Dermis microvascular lymphatic vessel endothelial cell (primary cell): ENCODE measurements at places on chromosomes 6 and 20.

DNA sequence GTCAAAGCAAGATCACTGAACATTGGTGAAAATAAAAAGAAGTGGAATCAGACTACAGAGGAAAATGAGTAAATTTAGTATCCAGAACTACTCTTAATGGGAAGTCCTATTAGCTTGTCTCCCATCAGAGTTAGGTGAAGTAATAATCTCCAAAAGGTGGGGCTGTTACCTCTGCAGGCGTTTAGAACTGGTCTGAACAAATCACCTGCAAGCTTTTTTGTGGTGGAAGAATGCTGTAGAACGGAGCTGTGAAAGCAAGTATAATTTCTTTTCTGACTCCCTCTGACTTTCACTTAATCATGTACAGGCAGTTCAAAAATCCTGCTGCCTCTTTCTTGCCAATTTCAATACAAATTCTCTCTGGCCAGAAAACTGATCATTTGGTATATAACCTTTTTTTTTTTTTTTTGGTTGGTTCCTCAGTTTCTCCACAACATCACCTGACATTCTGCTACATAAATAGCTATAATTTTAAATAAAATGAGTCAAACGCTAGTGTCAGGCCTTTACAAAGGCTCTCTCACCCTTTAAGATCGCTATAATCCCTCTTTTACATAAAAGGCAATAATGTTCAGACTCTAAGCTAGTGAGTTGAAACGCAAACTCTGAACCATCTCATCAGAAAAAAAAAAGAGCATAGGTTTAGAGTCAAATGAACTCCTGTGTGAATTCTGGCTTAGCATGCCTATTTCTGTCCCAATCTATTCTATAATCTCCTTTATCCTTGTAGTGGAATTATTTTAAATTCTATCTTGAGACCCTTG, 38.8 kb downstream of the CITED2 start:
- DNase-seq = no peak

DNA sequence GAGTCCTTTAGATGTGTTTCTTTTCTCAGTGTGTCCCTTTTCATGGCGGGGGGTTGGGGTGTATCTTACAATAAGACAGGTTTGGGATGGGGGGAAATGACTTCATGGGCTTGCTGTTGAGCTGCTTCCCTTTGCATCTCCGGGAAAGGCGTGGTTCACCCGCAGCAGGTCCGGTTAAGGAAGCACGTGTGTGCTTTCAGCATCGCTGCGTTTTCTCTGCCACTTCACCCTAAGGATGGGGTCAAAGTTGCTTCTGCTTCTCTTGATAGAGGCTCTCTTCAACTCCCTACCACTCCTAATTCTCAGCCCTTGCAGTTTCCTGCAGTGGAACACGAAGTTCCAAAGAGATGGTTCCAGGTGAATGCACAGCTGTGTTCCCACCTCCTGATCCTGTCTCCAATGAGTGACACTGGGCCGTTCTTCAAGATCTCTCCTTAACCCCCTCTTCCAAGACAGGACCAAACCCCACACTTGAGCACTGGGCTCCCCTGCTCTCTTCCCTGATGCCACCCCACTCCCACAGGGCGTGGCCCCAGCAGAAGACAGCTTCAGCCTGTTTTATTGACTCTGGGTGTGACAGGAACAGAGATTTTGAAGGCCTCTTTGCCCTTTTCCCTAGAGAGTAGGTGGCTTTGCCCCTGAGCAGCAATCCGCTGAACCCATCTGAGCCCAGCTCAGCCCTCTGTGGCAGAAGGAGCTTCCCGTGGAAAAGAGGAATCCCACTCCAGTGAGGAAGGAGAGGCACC, 85.2 kb downstream of the PLEKHG1 start:
- DNase-seq = no peak

- DNase-seq = no peak
Measured at GRCh38 chr20:16684416-16684815, 45.4 kb upstream of the SNRPB2 start.

- DNase-seq = no peak
Measured at GRCh38 chr20:44990425-44990824, 24.1 kb downstream of the STK4 start.

DNA sequence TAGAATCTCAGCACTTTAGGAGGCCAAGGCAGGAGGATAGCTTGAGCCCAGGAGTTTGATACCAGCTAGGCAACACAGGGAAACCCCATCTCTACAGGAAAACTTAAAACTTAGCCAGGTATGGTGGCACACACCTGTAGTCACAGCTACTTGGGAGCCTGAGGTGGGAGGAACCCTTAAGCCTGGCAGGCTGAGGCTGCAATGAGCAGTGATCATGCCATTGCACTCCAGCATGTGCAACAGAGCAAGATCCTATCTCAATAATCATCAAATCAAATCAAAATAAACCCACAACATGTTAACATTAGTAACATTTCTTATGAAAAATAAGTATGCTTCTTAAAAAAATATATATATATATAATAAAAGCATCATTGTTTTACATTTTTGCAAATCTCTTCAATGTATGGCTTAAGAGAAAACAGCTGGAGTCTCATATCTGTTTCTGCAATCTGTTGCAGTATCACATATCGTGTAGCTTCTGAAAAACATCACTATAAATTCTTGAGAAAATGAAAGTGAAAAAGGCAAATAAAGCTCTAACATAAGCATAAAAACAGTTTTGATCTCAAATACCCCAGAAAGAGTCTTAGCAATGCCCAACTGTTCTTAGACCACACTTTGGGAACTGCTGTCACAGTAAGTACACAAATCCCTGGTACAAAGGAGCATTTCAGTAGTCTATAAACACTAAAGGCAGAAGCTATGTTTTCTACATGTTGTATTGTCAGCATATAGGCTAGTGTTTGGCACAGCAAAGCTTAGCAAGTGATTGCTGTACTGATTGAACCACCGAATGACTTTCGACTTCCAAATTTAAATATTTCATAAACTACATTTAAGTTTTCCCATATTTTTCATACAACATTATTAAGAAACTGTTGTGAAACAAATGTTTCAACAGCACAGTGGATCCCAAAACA, 8.0 kb downstream of the MMUT start:
- no peak for DNase-seq

DNA sequence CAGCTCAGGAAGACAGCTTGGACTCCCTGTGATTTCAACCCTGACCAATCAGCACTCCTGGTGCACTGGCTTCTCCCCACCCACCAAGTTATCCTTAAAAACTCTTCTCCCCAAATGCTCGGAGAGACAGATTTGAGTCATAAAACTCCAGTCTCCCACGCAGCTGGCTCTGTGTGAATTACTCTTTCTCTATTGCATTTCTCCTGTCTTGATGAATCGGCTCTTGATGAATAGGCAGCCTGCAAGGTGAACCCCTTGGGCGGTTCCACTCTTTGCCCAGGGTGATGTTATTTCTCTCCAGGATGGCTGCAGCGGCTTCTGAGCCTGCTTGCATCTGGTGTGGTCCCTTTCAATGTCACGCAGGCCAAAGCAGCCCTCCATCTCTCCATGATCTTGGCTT, 12.4 kb downstream of the SLC52A3 start:
- DNase-seq = no peak

DNA sequence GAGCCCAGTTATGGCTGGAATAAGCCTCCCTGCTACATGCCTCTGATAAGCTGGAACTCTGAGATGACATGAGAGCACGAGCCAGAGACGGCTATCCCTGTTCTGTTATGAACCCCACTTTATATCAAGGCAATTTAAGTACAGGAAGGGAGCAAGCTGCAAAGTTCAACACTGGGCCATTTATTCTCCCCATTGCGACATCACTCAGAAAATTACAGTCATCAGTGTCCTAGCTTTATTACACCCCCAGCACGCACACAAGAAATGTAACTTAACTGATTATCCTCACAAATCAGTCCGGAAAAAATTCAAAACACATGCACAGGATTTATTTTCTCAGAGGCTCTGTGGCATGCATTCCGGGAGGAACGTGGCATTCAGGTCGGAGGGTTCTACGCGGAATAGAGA, 125.3 kb upstream of the SLC2A12 start:
- no peak for DNase-seq

DNA sequence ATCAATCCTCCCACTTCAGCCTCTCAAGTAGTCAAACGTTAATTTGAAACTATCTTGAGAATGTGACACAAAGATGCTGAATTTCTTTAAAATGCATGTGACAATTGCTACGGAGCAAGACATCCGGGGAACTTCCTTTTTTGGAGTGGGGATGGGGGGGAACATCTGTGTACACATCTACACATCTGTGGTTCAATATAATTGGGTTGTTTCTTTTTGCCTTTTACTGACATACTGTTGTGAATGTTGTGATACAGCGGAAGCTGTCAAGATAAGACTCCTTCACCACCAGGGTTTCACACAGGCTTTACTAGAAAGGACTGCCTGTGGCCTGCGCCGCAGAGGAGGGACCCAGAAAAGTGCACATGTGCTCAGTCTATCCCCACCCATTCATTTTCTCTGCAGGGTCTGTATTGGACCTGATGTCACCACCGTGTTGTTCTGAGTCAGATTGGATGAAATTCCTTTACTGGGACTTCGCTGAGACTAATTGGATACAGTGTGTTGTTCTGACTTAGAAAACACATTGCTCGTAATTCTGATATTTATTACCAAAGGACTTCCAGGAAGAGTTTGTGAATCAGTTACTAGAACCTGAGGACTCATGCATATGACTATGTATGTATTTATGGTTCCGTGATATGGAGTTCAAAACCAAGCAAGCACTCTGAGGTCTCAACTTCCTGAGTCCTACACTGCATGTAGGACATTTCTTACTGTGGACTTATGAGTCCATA, 98.7 kb upstream of the SGK1 start:
- DNase-seq = peak; percentile 7

DNA sequence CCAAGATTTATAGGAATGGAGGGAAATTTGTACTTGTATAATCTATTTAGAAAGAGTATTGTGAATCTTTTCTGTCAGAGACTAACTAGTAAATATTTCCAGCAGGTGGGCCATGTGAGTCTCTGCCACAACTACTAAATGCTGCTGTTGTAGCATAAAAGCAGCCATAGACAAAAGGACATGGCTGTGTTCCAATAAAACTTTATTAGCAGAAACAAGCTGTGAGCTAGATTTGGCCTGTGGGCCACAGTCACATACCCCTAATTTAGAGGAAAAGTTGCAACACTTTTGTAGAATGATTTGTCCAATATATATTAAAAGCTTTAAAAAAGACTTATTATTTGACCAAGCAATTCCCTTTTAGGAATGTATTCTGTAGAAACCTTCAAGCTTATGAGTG, 207.2 kb downstream of the LMBRD1 start:
- no peak for DNase-seq
